ENCODE measurements at places on chromosomes 12 and 14.

GRCh38 chr12:95733141-95733825 is 57.3 kb downstream of the NTN4 start:
- no peak for DNase-seq

GRCh38 chr14:50344116-50344775 is 32.1 kb downstream of the DMAC2L start:
- no peak for DNase-seq

GRCh38 chr12:21925296-21925913 is 15.8 kb downstream of the ABCC9 start:
- no peak for DNase-seq

GRCh38 chr12:12461923-12462315 is 100.7 kb downstream of the DUSP16 start:
- no peak for DNase-seq

GRCh38 chr12:31444736-31445135 is 118.8 kb upstream of the SINHCAF start:
- DNase-seq: no peak

DNA sequence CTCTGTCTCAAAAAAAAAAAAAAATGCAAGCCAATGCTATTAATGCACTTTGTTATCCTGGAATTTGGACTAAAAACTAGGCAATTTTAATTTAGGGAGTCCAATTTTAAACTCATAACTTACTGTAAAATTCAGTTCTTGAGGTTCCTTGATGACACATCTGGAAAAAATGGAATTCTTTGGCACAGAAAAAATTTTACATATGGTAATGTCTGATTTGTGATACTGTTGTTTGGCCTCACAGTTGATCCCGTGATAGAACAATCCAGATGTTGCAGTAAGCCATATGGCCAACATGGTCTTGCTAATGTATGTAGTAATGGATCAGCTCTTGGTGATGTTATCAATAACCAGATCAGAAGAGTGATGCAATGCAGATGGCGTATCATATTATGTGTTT is 1089.8 kb downstream of the FLRT2 start:
- DNase-seq: no peak

GRCh38 chr12:117026921-117027250 is 72.3 kb downstream of the TESC start:
- no peak for DNase-seq

- no peak for DNase-seq
Observed at GRCh38 chr12:98744680-98745079, 99.6 kb downstream of the APAF1 start.

DNA sequence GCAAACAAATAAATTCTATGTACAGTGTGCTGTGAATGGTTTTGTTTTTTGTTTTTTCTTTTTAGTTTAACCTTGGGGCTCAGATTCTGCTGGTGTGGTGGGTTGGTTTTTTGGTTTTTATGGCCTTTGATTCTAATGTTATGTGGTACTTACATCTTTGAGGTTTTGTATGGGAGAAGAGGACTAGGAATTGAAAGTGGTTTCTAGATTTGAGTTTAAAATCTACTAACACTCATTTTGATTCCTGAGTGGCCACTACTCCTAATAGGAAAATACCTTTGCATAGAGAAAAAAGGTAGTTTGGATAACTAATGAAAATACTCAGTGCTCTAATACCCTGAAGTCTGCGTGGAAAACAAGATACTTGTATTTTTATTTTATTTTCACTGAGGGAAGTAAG is 137.7 kb downstream of the MON2 start:
- DNase-seq: no peak

- no peak for DNase-seq
Observed at GRCh38 chr12:129081755-129082250, 228.5 kb downstream of the GLT1D1 start.

GRCh38 chr12:81166790-81167189 is 88.9 kb downstream of the ACSS3 start:
- no peak for DNase-seq

- no peak for DNase-seq
Observed at GRCh38 chr14:58907803-58908202, 270.0 kb downstream of the DACT1 start.

GRCh38 chr12:44875954-44876543 is at the start of gene NELL2:
Gene NELL2, minus strand, starts transcription at chr12:44876315. Its CDS starts 446 bp downstream, at chr12:44875869.
- peak; percentile 49 for DNase-seq

DNA sequence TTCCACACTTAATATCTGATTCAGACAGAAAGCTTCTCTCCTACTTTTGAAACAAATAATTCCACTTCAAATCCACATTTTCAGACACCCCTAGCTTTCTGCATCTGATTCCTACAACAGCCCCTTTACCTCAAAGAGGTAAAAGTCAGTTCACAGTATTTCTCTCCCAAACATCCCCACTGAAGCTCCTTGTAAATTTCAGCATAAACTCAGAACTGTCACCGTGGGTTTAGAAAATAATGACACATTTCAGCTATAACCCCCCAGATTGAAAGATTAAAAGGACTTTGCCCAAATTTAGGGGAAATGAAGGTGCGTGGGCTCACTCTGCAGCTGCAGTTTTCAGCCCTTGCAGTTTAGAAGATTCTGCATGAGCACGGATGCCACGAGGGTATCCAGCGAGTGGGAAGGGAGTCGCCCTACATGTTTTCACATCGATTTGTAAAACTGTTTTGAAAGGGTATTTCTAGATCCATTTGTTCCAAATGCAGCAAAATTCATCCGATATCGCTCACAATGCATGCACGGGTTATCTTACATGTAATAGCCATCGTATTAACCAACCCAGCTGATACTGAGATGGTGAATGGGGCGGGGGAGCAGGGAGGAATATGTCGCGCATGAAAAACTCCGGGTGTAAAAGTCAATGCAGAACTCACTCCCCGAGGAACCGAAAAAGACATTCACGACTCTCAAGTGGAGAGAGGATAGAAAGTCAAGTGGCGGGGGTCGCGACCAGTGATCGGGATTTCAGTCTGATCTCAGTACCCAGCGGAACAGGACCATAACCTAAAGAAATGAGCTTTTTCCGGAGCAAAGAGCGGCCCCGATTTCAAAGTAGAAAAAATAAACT is 5.0 kb upstream of the CCND2 start:
- peak; percentile 41 for DNase-seq

DNA sequence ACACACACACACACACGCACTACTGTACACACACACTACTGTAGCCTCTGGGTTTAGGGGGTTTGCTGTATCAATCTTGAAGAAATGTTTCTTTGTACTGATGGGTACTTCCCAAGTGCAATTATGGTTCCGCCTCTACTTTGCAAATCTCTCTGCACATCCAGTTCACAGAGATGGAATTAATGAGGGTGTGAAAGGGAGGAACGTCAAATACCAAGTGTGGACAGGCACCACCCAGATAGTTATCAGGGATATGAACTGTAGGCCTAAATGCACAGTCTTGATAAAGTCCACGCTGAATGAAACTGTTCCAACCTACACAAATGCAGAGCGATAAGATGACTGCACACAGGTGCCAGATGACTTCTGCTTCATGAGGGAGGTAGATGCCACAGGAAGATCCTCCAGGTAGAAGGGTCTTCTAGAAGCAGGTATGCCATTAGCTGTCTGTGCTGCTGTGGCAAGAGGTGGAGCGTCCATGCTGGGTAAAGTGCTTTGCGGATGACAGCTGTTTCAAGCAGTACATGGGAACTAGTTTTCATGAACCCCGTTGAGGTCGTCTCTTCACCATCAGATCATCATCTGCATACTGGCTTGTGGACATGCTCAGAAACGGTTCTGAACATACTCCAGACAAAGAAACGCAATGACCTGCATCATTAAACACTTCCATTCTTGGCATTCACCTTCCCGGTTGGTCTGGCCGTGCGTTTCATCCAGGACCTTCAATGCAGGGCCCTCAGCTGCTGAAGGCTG is 314.3 kb upstream of the RTL1 start:
- DNase-seq: no peak

- peak; percentile 33 for DNase-seq
Observed at GRCh38 chr14:76955575-76956315, 72.8 kb downstream of the IRF2BPL start.

DNA sequence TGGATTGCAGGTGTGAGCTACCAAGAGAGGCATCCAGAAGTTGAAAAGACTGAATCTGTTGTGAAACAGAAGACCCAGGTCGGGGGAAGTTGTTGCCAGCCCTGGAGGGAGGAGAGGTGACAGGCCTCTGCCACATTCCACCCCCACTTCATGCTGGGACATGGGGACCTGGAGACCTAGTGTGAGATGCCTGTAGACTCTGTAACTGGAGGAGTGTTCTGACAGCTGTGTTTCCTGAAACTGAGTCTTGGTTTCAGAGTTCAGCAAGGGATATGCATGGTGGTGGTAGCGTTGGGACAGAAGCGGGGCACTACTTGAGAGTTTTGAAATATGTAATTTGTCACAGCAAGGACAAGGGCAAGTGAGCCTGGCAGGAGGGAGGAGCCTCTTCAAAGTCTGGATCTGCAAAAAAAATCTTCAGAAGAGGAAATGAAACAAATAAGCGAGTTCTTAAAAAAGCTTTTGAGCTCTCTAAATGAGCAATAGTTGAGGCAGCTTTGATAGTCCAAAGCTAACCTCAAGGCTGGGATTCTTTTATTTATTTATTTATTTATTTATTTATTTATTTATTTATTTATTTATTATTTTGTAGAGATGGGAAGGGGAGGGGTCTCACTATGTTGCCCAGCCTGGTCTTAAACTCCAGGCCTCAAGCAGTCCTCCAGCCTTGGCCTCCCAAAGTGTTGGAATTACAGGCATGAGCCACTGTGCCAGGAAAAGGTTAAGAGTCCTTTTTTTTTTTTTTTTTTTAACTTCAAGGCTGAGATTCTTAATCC is 58.9 kb upstream of the EEA1 start:
- DNase-seq: no peak

DNA sequence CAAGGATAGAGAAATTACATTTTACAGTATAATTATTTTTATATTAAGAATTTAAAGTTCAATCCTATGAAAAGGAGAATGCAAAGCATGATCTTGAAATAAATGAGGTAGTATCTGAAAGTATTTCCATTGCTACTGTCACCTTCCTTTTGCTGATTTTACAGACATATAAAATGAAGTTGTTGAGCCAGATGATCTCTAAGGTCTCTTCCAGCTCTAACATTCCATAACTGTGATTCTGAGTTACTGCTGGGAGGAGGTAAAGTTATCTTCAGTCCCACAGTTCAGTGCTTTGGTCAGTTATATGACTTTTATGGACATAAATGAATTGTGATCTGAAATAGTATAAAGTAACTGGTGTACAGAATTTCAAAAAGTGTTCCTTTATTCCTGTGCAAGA is 52.8 kb downstream of the SLC38A6 start:
- no peak for DNase-seq

GRCh38 chr12:57461276-57461916 is 1.8 kb downstream of the GLI1 start:
- no peak for DNase-seq

- no peak for DNase-seq
Observed at GRCh38 chr14:55800156-55800785, 220.3 kb downstream of the KTN1 start.

DNA sequence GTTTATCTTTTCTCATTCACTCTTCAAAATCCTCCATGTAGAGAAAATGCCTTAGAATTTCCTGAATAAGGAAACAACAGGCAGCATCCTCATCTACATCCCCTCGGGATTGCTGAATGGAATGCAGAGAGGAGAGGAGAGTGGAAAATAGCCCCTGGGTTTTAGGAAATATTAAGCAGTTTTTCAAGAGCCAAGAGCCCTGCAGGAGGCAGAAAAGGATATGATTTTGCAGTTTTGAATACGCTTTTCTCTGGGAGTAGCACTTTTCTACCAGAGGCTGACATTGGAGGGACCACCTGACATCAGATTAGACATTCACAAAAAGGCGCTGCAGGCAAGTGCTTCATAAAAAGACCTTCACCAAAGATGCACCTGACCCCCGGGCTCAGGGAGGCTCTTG is 362.2 kb upstream of the SFSWAP start:
- DNase-seq: no peak

- no peak for DNase-seq
Observed at GRCh38 chr12:89436062-89436461, 83.8 kb upstream of the DUSP6 start.

GRCh38 chr14:76687611-76688382 is 73.5 kb upstream of the VASH1 start:
- no peak for DNase-seq

DNA sequence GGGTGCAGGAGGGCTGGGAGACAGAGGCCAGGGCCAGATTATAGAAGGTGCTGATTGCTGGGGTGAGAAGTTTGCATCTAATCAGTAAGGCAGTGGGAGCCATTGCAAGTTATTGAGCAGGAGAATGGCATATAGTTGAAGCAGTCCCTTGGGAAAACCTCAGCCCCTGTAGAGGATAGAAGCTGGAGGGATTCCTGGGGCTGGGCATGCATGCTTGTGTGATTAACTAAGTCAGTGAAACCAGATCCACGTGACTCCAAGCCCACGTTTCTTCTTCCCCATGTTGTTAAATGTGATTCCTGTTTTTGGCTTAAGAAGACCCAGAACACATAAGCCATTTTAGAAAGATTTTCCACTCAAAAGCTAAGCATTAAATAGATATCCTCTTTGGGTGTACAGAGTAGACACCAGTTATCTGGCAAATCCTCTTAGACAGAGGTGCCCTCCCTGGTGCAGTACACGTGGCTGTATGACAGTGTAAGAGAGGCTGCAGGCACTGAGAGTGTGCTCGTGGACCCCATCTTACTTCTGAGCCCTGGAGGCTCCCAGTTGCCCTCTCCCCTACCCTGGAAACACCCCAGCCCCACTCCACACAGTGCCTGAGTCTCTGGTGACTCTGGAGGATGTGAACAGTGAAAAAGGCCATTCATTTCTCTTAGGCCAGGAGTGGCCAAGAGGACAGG is 3.2 kb downstream of the C14orf132 start:
- DNase-seq: no peak

Measured in CD4-positive, alpha-beta T cell (primary cell).